SIG-M5 (cell line): ENCODE measurements at places on chromosomes 12 and 14.
A peak's percentile ranks its signal among the peaks of the same experiment; 100 is the strongest.

DNA sequence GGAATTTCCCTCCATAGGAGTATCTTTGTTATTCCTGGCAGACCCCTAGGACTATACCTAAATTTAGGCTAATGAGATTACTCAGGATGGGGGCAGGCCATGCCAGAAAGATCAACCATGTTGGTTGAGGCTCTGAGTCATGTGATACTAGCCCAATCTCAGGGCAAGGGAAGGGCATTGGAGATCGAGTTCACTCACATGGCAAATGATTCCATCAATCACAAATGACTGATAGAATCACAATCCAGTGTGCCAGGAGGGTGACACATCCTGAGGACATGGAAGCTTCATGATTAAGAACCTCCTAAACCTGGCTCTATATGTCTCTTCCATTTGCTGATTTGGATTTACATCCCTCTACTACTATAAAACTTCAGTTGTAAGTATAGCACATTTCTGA lies 182.3 kb downstream of the NTF3 start:
- no peak for DNase-seq

DNA sequence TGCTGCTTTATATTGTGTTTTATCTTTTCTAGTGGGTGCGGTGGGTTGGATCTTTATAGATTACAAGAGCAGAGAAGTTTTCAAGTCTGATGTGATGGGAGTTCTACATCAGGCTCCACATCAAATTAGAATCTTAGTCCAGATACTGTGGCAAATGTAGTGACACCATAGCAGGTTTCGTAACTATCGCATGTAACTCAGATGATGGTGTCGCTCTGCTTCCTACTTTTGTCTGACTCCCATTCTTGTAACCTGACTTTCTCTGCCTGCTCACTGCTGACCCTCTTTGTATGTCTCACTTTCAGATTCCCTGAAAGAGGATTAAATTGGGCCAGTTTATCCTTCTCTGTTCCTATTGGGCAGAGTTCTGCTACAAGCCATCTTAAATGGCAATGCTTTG lies 22.8 kb upstream of the FBXO34 start:
- no peak for DNase-seq

DNA sequence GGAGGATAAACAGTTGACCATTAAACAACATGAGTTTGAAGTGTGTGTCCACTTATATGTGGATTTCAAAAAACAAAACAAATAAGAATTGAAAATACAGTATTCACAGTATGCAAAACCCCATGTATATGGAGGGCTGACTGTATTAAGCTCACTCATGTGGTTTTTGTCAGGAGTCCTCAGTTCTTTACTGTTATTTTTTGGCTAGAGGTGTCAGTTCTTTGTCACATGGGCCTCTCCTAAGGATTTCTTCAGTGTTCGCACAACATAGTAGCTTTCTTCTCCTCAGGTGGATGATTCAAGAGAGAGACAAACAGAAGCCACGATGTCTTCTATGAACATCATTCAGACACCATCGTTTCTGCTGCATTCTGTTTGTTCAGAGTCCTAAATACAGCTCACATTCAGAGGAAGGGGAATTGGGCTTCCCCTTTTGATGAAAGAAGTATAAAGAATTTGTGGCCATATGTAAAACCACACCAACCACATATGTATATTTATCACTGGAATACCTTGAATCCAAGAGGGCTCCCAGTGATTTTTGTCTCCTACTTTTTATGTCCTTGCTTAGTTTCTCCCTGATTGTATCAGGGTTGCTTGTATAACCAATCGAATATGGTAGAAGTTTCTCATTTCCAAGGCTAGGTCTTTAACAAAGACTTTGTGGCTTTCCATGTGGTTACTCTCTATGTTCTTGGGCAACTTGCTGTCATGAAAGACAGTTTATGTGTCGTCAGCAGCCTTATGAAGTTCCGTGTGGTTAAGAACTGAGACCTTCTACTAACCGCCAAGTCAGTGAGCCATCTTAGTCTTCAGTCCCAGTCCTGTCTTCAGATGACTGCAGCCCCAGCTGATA lies 18.9 kb downstream of the MNAT1 start:
- peak; percentile 94 for DNase-seq

DNA sequence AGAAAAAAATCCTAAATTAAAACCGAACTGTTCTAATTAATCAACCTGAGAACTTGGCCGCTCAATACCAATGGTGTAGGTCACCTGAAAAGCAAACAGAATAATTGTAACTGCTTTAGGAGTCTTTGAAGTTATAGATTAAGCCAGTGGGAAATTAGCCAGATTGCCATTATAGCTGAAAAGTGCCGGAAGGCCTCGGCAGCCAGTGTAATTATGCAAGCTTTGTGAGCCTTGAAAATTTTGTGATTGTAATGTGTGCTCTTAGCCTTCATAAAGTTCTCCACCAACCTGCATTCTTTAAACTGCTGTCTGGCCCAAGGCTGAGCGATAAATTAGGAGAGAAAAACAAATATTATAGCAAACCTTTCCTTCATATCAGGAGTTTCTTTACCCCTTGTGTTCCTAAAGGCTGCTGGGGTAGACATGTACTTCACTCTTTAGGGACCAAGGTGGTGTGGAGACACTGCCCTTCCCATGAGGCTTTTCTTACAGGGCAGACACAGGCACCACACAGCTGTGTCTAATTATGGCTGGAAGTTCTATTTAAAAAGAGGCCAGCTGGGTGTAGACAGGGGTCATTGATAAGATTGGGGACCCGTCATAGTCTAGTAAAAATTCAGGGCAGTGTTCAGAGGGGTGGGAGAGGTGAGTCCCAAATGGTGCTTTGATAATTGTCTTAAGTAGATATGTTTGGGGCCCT lies 991.2 kb downstream of the FLRT2 start:
- no peak for DNase-seq

DNA sequence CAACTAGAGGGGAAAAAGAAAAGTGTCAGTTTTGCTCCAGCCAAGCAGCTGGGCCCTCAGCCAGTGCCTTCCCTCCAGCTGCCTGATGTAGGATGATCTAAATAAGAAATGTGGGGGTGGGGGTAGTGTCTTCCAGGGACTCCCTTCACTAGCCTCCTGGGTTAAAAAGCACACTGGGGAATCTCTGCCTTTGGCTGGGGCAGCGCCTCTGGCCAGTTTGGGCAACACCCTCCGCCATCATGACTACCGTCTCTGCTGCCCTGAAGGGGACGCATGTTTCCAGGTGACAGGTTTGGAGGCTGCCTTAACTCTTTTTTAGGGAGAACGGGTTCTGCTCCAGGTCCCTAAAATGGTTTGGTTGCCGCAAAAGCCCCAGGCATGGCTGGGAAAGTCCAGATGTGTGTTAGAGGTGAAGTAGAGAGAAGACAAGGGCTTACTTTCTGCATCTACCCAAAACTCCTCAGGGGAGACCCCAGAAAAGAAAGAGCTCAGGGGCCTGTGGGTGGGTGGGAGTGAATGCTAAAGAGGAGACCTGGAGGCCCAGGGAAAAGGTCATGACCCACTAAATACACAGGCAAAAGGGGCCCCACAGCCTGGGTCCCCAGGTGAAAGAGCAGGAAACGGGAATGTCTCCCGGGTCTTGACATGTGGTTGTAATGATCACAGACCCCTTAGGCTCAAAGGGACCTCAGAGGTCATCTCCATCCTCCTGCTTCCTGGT lies 132.8 kb upstream of the CCND2 start:
- DNase-seq = no peak

DNA sequence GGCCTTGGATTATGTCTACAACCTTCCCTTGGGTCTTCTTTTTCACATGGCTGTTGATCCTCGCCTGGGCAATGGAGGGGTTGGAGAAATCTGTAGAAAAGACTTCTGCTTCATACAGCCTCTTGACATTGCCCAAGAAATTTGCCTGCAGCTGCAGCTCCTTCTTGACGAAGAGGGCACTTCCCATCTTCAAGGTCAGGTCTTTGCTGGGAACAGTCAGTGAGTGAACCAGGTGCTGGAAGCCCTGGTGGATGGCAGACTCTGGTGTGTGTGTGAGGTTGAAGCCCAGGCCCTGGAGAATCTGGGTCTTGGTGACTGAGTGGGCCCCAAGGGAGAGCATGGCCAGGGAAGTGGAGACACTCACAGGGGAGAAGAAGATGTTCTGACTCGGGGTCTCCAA lies 6.7 kb downstream of the SERPINA9 start:
- DNase-seq = no peak

GRCh38 chr14:56998728-56999127 lies 188.4 kb upstream of the OTX2 start:
- DNase-seq = no peak

DNA sequence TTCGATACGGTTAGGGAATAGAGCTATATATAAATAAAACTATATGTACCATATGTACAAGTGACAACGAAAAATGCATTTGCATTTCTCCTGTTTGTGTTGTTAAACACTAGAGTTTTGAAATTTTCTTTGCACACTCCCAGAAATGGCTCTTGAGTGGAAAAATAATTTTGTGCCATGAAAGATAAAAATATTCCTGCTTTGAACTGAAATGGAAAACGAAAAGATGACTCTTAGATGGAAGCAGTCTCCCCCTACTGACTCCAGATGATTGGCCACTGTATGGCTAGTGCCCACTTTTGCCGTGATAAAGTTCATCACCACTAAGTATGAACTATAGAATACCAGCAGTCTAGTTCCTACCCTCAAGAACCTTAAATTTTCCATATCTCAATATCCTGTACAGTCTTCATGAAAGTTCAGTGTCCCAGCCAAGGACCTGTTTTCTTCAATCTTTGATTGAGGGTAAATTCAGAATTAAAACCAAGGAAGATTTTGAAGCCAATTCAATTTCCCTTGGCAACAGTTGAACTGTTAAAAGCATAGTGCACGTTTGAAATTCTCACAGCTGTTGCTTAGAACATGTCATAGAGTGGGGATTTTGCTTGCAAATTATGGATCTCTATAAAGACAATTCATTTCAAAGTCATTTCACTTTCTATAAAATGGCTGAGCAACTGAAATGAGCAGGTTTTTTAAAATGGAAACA lies 1.6 kb upstream of the PPP2R5E start:
- no peak for DNase-seq

GRCh38 chr12:80551897-80552296 lies 107.9 kb downstream of the PTPRQ start:
- DNase-seq = no peak

GRCh38 chr12:68259318-68259940 lies 6.0 kb upstream of the IL22 start:
- no peak for DNase-seq

- no peak for DNase-seq
Measured at GRCh38 chr12:39441189-39441962, 1.5 kb downstream of the KIF21A start.

GRCh38 chr12:12476857-12477531 lies 85.7 kb downstream of the DUSP16 start:
- no peak for DNase-seq
